ENCODE measurements at places on chromosomes 13 and 19. TPM values are rescaled to one million over a fixed set of nuclear protein-coding genes. Genes with fewer than 3 reads are reported as not detected.

- peak; percentile 84 for DNase-seq
- no peaks in the 10 kb centered on the region for H3K27me3 ChIP-seq
- H3K36me3 ChIP-seq, result no peaks in the 10 kb centered on the region
- peaks cover 29% of the 10 kb centered on the region for H3K4me1 ChIP-seq
Measured at GRCh38 chr13:79679334-79679733, 198.4 kb downstream of the NDFIP2 start.

DNA sequence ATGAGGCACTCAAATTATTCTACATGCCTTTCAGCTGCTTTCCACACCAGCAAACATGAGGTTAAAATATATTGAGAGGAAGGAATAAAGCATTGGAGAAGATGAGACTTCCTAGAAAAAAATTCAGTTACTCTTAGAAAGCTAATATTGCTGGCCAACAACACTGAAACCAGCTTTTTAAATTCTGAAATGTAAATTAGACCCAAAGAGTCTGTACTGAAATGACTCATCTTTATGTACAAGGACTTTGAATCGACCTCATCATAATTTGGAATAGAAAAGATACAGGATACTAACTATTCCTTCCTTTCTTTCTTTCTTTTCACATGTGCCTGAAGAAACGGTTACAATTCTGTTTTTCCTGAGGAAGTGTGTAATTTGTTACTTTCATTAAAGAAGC is 6.5 kb upstream of the HSPH1 start:
- no peak overlapping the region for H3K27ac ChIP-seq
- no peaks in the 10 kb centered on the region for H3K4me1 ChIP-seq
- H3K36me3 ChIP-seq, result no peaks in the 10 kb centered on the region
- no peak for DNase-seq
- no peaks in the 10 kb centered on the region for H3K27me3 ChIP-seq
- H3K4me3 ChIP-seq, result no peak overlapping the region

GRCh38 chr19:46659151-46660007 is 1.6 kb downstream of the DACT3 start:
- no peaks in the 10 kb centered on the region for H3K27me3 ChIP-seq
- H3K4me3 ChIP-seq, result peak overlapping the region; percentile 85
- DNase-seq, result peak; percentile 50

- no peaks in the 10 kb centered on the region for H3K27me3 ChIP-seq
- H3K4me3 ChIP-seq, result no peak overlapping the region
- DNase-seq, result no peak
- no peaks in the 10 kb centered on the region for H3K36me3 ChIP-seq
- no peaks in the 10 kb centered on the region for H3K4me1 ChIP-seq
- H3K27ac ChIP-seq, result no peak overlapping the region
Measured at GRCh38 chr13:31321457-31321856, 121.7 kb downstream of the B3GLCT start.

GRCh38 chr13:101065329-101065728 is 351.0 kb downstream of the NALCN start:
- DNase-seq, result no peak
- no peaks in the 10 kb centered on the region for H3K4me1 ChIP-seq

DNA sequence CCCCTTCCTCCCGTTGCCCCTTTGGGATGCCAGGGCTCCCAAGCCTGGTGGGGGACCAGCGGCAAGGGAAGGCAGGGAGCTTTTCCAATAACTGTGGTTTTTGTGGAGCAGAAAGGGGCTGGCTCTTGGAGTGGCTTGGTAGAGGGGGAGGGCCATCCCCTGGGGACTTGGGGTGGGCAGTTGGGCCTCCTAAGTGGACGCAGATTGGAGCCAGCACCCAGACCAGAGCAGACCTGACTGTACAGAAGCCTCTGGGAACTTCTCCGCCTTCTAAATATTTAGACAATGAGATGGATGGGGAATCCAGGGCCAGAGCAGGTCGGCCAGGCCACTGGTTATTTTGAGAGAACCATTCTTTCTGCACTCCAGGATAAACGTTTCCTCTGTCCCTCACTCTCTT is 4.2 kb downstream of the PTGIR start:
- peak overlapping the region; percentile 59 for H3K27ac ChIP-seq
- H3K36me3 ChIP-seq, result no peaks in the 10 kb centered on the region
- H3K4me3 ChIP-seq, result no peak overlapping the region
- peaks cover 15% of the 10 kb centered on the region for H3K4me1 ChIP-seq
- no peak for DNase-seq
- no peaks in the 10 kb centered on the region for H3K27me3 ChIP-seq

PRRG2 gene
- total RNA-seq, result 0.67 TPM

STOML3 gene
- not detected for total RNA-seq

SLC10A2 gene
- not detected for total RNA-seq

Data from cardiac muscle cell (in vitro differentiated cells and primary cell).